ENCODE measurements at places on chromosomes 11 and 22. TPM values are rescaled to one million over a fixed set of nuclear protein-coding genes. Genes with fewer than 3 reads are reported as not detected.
A peak's percentile ranks its signal among the peaks of the same experiment; 100 is the strongest.

GRCh38 chr11:60485987-60486386 lies 6.6 kb upstream of the MS4A12 start:
- no peaks in the 10 kb centered on the region for H3K4me1 ChIP-seq
- DNase-seq = no peak
- no peak overlapping the region for H3K27ac ChIP-seq

- H3K36me3 ChIP-seq = no peaks in the 10 kb centered on the region
- DNase-seq = peak; percentile 13
- H3K27ac ChIP-seq = no peak overlapping the region
- no peaks in the 10 kb centered on the region for H3K27me3 ChIP-seq
Observed at GRCh38 chr11:73461964-73462363, 85.8 kb downstream of the RELT start.

DNA sequence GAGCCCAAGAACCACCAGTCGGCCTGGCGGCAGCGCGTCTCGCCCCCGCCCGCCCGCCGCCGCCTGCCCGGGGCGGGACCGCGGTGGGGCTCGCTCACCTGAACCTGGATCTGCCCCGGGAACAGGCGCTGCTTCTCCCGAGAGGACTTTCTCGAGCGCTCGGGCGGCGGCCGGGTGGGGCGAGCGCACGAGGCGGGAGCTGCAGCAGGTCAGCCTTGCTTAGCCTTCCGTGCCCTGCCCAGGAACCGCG lies 133 bp downstream of the MYH9 start:
- no peaks in the 10 kb centered on the region for H3K27me3 ChIP-seq
- peaks cover 16% of the 10 kb centered on the region for H3K4me1 ChIP-seq
- peak overlapping the region; percentile 100 for H3K27ac ChIP-seq
- DNase-seq = no peak

DNA sequence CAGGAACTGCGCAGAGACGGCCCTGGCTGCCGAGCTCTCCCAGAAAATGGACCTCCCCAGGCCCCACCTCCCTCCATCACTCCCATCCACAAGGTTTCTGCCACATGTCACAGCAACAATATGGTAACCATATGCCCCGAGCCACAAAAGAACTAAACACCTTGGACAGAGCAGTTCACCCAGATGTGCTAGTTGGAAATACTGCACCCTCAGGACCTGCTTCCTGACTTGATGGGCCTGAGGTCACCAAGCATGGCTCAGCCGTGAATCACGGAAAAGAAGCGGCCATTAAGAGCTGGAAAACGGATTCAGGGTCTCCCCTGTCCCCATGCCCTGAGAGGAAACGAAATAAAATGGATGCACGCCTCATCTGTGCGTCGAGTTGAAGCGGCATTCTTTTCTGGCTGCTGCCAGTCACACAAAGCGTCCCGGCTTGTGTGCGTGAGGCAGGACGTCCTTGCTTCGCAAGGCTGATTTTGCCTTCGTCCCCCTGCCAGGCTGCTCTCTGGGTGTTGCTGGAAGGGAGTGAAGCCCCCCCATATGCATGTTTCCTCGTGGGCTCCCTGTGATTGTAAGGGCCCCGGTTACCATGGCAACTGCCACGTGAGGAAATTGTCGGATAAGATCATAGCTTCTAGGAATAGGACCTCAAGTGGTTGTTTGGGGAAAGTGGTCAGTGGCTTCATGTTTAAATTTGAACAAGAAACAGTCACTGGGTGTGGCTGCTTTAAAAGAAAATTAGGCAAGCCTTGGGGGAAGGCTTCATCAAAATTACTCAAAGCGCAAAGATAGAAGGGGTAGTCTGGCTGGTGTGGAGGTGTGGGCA lies 51.7 kb downstream of the FLI1 start:
- no peak overlapping the region for H3K4me3 ChIP-seq
- H3K27me3 ChIP-seq = no peaks in the 10 kb centered on the region
- H3K27ac ChIP-seq = peak overlapping the region; percentile 70

- H3K27me3 ChIP-seq = no peaks in the 10 kb centered on the region
- no peak overlapping the region for H3K27ac ChIP-seq
- no peaks in the 10 kb centered on the region for H3K4me1 ChIP-seq
- no peak for DNase-seq
- no peak overlapping the region for H3K4me3 ChIP-seq
- no peaks in the 10 kb centered on the region for H3K36me3 ChIP-seq
Observed at GRCh38 chr11:129766898-129767604, 48.6 kb upstream of the TMEM45B start.

DNA sequence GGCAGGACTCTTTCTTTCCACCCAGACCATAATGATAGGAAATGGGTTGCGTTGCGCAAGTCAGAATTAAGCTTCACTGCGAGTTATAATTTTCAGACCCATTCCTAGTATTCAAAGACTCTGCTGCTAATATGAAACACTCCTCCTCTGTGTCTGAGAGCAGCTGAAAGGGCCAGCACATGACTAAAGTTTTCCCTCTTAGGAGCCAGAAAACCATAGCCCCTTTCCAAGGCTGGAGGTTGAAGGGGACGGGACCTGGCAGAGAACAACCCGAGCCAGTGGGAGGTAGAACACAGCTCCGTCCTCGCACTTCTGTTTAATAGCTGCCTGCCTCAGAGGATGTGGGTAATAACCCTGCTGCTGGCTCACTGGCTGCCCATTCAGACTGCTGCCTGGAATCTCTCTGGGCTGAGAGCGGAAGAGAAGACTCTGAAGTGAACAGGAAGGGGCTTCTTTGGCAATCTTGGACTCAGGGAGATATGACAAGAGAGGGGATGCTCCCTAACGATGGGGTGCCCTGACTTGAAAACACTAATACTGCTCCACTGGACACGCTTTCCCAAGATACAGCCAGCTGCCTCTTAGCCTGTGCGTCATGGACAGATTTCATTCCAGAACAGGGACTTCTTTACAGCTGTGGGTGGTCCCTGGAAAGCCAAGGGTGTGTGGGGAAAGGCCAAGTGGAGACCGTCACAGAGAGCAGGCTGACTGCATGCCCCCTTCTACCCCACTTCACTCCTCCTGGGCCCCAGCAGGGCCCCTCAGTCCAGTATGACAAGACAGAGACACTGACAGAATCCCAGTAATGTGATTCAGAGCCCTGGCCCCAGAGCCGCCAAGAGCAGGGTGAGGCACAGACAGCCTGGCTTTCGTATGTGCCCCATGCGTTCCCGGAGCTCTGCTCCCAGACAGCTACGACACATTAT lies 156.9 kb downstream of the FEZ1 start:
- H3K36me3 ChIP-seq = no peaks in the 10 kb centered on the region
- peaks cover 24% of the 10 kb centered on the region for H3K4me1 ChIP-seq
- no peak overlapping the region for H3K4me3 ChIP-seq
- peak overlapping the region; percentile 56 for H3K27ac ChIP-seq
- H3K27me3 ChIP-seq = no peaks in the 10 kb centered on the region

OR4A16 gene
- total RNA-seq = not detected

MMP11 gene
- total RNA-seq = 2.2 TPM

Data from lung (tissue), 17 donors.